ENCODE measurements at places on chromosomes 2 and 18.

DNA sequence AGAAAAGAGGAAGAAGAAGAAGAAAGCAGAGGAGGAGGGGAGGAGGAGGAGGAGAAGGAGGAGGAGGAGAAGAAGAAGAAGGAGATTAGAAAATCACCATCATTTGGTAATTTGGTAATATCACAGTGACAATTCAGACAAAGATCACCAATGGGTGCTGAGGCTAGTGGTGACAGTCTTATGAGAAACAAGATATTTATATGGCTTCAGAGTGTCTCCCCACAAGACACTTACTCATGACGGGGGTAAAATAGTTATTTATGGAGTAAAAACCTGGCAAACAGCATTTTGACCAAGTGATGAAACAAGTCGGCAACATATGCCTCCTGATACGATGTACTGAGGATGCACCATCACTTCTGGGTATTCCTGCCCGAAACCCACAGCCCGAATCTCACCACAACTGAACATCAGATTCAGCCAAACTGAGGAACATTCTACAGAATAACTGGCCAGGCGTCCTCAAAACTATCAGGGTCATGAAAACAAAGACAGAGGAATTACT lies 4.9 kb downstream of the ASPRV1 start:
- no peak for DNase-seq

DNA sequence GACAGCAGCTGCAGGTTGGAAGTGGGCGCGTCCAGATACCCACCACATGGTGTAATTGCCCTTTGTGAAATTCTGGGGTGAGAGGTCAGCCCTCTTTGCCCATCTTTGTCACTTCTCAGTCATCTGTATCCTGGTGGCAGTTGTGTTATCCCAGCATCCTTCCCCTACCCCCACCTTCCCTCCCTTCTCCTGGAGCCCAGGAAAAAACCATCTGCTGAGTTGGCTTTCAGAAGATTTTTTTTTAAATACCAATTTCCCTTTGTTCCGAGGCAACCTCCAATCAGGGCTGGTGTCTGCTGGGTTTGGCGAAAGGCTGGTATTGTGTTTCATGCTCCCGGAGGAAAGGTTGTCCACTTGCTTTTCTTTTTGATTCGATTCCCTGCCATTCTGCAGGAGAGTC lies 35.2 kb downstream of the SETBP1 start:
- DNase-seq = no peak

DNA sequence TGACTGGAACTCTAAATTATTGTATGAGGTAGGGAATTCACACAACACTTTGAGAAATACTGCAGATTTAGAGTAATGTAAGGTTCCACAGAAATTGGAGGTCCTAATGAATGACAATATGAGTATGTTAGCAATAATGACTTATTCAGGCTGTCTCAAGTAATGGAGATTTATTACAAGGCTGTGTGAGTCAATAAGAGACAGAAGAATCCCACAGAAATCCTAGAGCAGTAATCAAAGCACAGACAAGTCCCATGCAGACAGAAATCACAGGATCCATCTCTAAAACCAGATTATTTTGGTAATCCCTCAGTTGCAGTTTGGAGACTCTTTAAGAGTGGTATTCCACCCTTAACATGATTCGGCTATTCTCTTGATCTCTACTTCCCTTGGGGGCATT lies 83.6 kb downstream of the FAM161A start:
- DNase-seq = no peak

- DNase-seq = no peak
Measured at GRCh38 chr2:231069379-231070054, 12.8 kb downstream of the PSMD1 start.

DNA sequence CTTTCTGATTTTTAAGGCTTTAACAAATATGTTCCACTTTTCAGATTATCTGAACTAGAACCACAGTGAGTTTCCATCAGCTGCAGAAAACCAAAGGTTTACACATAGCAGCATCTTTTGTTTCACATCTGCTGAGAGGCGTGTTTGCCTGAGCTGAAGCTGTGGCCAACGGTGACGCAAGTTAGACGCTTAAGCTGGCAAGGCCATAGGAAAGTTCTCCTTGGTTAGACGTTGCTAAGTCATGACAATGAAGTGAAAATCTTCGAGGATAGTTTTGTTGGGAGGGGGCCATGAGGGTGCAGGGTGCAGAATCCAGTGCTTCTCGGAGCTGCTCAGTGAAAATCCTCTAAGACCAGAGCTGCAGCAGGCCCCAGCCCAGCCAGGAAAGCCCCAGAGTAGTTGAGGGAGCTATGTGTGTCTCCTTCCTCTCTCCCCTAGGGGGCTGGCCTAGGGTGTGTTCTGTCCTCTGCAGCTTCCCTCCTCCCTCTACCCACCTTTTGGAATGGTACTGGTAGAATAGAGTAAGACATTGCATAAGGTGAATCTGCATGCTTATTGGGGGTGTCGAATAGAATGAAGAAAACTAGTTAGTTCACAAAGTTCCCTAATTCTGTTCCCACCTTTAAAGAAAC lies 105.4 kb downstream of the FHOD3 start:
- DNase-seq = no peak

DNA sequence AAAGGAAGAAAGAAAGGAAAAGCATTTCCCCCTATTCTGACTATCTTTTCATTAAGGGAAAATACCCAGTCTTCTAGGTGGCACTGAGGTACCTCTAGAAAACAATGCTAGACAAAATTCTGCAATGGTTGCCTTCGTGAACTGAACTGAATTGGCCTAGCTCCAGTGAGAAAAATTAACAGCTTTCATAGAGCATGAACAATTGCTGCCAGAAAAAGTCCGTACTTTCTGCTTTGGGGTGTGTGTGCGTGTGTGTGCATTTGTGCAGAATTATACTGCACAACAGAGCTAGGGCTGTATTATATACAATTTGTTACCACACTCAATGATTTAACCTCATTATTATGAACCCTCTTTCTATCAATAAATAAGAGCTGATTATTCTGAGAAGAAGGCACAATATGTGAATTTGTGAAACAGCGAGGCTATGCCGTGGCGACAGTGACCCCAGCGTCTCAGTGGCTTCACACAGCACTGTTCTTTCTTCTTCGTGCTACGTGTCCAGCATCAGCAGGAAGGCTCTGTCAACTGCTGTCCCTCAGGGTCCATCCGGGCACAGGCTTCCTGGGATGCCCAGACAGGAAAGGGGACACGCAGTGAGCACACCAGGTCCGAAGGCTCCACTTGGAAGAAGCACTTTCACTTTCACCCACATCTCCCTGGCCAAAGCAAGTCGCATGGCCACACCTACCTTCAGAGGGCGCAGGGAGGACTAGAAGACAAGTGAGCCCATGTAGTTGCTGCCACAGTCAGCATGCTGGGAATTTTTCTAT lies 47.5 kb downstream of the PTGR3 start:
- DNase-seq = no peak

GRCh38 chr2:203997980-203998809 lies 61.6 kb downstream of the ICOS start:
- DNase-seq = no peak
